ENCODE measurements at places on chromosomes 6 and 20. TPM values are rescaled to one million over a fixed set of nuclear protein-coding genes. Genes with fewer than 3 reads are reported as not detected.

DEK gene
- total RNA-seq: 35.2 TPM

TULP1 gene
- not detected for total RNA-seq

COL19A1 gene
- total RNA-seq: 0.10 TPM

PPP1R16B gene
- total RNA-seq: 0.41 TPM

IPCEF1 gene
- 0.16 TPM for total RNA-seq

HLA-DQA1 gene
- not detected for total RNA-seq

EPHA7 gene
- total RNA-seq: 0.82 TPM

POPDC3 gene
- 8.6 TPM for total RNA-seq

HSPA12B gene
- not detected for total RNA-seq

PRSS35 gene
- total RNA-seq: 3.9 TPM

MAFB gene
- total RNA-seq: 2.9 TPM

NRSN1 gene
- total RNA-seq: not detected

ARMC12 gene
- total RNA-seq: 0.25 TPM

TULP4 gene
- 91.2 TPM for total RNA-seq

PRRT1 gene
- total RNA-seq: 0.67 TPM

REPS1 gene
- total RNA-seq: 39.1 TPM

TMEM244 gene
- not detected for total RNA-seq
